ENCODE measurements at places on chromosomes 5 and 9. TPM values are rescaled to one million over a fixed set of nuclear protein-coding genes. Genes with fewer than 3 reads are reported as not detected.

DNA sequence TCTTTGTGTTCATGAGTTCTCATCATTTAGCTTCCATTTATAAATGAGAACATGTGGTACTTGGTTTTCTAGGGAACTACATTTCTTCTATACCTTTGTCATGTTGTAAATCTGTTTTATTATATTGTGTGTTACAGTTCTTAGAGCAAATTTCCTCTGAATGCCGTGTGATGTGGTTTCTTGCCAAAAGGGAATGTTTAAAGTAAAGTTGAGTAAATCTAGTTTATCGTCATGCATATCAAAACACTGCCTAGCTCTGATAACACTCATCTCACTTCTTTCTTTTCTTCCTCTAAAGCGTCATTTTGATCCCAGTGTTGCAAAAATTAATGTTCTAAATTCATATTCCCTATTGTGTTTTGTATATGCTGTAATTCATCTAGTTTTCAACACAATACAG lies 295.4 kb upstream of the HAPLN1 start:
- no peak for DNase-seq

DNA sequence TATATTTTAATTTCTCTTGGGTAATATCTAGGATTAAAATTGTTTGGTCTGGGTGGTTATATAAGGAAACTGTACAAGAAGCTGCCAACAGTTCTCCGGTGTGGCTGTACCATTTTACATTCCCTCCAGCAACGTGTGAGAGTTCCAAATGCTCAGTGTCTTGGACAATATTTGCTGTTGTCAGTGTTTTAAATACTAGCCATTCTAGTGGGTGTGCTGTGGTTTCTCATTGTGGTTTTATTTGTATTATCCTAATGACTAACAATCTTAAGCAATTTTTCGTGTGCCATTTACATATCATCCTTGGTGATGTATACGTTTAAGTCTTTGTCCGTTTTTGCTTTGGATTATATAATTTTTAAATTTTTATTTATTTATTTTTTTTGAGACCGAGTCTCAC lies 34.0 kb downstream of the TNFSF15 start:
- no peak for DNase-seq

Gene CD274
- total RNA-seq: 0.39 TPM

Gene DBH
- total RNA-seq: not detected

DNA sequence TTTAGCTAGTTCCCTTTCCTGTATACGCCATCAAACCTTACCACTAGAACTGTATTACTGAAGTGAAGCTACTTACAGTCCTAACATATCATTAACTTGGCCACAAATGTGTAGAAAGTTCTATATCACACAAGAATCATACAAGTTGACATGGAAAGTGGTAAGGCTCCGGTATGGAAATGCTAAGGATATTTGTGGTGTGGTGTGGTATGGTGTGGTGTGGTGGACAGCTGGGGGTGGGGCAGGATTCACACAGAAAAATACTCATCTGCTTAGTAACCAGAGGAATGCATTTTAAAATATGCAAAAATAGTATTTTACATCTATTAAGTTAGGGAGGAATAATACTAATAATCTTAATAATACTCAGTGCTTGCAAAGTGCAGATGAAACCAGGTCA lies 69.4 kb downstream of the TRPC7 start:
- no peak for DNase-seq

Gene MARCOL
- not detected for total RNA-seq

Gene FBN2
- total RNA-seq: 2,094 TPM

Gene SNAPC4
- 9.6 TPM for total RNA-seq

DNA sequence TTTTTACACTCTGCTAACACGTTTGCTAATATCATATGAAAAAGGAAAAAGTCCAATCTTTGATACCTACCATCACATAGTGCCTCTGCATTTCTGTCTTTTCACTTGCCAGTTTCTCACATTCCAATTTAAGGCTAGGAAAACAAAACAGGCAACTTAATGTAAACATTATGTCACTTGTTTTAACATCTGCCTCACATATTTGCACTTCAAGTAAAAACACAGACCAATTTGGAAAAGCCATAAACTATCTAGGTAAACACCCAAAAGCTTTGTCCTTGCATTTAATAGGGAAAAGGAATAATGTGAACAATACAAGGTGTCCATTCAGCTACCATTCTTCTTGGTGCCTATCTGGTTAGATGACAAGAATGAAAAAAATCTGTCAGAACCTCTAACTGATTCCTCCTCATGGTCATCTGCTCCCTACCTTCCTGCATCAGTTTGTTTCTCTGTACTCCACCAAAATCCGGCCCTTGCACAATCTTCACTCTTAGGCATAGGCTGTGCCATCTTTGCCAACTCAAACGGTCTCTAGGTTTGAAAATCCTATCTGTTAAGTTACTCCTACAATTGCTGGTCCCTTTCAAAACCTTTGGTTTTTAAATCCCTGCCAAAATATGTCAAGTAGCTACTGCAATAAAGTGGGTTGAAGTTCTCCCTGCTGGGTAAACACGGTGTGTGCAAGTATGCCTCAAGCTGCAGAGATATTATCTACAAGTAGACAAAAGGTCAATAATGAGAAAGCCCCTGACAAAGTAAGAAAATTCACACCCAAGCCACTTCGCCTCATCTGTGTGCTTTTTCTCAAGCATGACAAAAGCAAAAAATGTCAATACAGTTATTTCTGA lies 3.4 kb downstream of the TLE1 start:
- DNase-seq: peak; percentile 65

Gene TNFSF8
- not detected for total RNA-seq
